ENCODE measurements at places on chromosomes 7 and 10. TPM values are rescaled to one million over a fixed set of nuclear protein-coding genes. Genes with fewer than 3 reads are reported as not detected.

CDHR3 gene
- total RNA-seq, result 5.1 TPM

EIF5AL1 gene
- total RNA-seq, result 0.94 TPM

DNA sequence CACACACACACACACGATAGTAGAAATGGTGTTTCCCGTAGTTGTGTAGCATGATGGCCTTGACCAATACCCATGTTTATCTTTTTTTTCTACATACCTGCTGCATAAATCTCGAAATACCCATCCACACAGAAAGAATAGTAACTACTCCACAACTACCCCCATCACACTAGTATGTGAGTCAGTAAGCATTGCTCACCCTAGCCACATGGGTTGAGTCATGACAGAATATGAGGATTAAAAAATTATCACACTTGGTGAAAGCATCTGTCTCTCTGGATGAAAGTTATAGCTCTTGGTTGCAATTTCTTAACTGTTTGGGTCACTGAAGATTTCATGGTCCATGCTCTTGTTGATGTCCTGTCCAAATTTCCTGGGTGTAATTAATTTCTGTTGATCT, 103.4 kb upstream of the MDFIC start:
- no peak overlapping the region for H3K4me3 ChIP-seq
- no peaks in the 10 kb centered on the region for H3K4me1 ChIP-seq
- H3K27me3 ChIP-seq, result peaks cover 2% of the 10 kb centered on the region
- DNase-seq, result no peak
- H3K27ac ChIP-seq, result no peak overlapping the region

DNA sequence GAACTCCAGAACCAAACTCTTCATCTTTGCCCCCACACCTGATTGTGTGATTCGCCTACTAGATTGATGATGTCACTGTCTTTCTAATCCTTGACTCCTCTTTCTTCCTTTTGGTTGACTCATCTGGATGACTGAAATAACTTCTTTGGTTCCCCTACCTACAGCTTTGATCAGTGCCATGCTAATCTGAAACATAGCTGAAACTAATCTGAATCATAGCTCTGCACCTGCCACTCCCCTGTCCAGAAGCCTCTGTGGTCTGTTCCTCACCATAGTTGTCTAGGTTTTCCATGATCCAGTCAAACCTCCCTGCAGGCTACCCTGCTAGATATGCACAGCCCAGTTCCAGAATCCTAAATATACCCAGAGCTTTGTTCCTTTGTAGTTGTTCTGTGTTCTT, 51.9 kb downstream of the ZNF365 start:
- DNase-seq, result no peak
- no peak overlapping the region for H3K27ac ChIP-seq
- H3K36me3 ChIP-seq, result no peaks in the 10 kb centered on the region
- no peaks in the 10 kb centered on the region for H3K4me1 ChIP-seq

DNA sequence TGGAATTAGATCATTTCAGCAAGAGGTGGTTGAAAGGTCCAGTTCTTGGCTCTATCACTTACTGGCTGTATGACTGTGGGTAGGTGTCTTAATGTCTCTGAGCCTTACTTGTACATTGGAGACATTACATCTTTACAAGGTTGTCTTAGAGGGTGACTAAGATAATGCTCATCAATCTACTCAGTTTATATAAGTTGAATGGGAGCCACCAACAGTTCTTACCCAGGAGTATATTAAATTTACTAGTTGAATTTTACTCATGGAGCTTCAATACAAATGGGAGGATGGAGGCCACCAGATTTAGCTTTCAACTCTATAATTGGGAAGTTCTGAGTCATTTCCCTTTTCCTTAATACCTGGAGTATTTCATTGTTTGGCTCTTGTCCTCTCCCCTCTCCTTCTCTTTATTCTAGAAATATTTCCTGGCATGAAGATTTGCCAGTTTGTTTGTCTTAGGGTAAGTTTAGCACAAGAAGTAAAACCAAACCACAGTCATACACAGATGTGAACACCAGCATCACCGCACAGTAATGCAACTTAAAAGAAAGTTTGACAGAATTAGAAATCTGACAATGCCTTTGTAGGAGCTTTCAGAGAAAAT, 222.8 kb downstream of the LRMDA start:
- H3K36me3 ChIP-seq, result no peaks in the 10 kb centered on the region
- no peak for DNase-seq
- no peak overlapping the region for H3K4me3 ChIP-seq
- H3K27ac ChIP-seq, result no peak overlapping the region

DNA sequence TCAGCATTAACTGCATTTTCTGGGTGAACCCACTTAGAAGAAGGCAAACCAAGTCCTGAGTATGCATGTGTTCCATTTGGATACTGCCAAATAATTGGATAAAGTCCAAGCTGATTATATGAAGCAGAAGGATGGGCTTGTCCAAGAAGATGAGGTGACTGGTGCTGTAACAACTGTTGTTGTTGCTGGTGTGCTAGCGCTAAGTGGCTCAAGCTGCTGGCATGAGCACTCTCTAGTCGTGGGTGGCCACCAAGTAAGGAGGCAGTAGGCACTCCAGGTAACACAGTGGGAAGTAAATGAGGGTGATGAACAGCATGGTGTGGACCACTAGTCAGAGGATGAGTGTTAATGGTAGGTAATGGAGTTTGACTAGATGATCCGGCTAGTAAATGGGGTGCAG, 80.4 kb downstream of the NRBF2 start:
- H3K27ac ChIP-seq, result peak overlapping the region; percentile 49
- DNase-seq, result no peak
- H3K4me1 ChIP-seq, result peaks cover 27% of the 10 kb centered on the region
- no peaks in the 10 kb centered on the region for H3K27me3 ChIP-seq
- no peak overlapping the region for H3K4me3 ChIP-seq
